Esophagus mucosa (tissue), 1 donor: ENCODE measurements at places on chromosomes 7 and 10. TPM values are rescaled to one million over a fixed set of nuclear protein-coding genes. Genes with fewer than 3 reads are reported as not detected.

BTRC gene
- total RNA-seq: 19.0 TPM

HACD1 gene
- 19.0 TPM for total RNA-seq

DDX50 gene
- 25.2 TPM for total RNA-seq

GNGT1 gene
- 0.08 TPM for total RNA-seq

FXYD4 gene
- not detected for total RNA-seq
